ENCODE measurements at places on chromosomes 1 and 21. TPM values are rescaled to one million over a fixed set of nuclear protein-coding genes. Genes with fewer than 3 reads are reported as not detected.

Gene SPRR2B
- total RNA-seq: not detected

DNA sequence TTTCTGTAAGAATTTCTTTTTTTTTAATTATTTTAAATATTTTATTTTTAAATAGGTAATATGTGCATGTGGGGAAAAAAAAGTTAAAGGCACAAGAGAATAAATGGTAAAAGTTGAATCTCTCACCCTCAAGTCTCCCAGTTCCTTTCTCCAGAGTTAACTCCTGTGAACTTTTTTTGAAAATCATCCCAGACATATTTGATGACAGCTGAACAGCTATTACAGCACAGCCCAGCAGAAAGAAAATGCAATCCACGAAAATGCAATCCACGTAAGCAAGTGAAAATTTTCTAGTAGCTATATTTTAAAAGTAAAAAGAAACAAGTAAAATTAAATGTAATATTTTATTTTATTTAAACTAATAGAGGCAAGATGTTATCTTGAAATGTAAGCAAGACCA, 310.0 kb upstream of the RUNX1 start:
- DNase-seq: no peak

Gene ARV1
- total RNA-seq: 4.7 TPM

Gene TNFRSF25
- total RNA-seq: 30.3 TPM

DNA sequence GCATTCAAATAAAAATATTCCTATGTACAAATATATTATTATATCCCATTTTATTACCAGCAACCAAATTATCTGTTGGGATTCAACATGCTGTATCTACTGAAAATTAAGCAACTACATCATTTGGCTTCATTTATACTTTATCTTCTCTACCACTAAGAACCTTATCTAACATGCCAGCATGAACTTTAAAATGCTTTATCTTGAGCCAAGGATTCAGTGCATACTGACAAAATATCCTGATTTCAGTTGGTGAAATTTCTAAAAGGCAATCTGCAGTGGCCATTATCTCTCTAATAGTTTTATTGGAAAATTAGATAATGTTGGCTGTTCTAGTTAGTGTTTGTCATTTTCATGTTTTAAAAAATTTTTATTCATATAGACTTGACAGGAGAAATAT, 1149.9 kb downstream of the KCNT2 start:
- DNase-seq: no peak

- no peak for DNase-seq
Observed at GRCh38 chr1:96967311-96967710, 245.7 kb downstream of the PTBP2 start.

Gene LRRC3
- under 0.01 TPM for total RNA-seq

DNA sequence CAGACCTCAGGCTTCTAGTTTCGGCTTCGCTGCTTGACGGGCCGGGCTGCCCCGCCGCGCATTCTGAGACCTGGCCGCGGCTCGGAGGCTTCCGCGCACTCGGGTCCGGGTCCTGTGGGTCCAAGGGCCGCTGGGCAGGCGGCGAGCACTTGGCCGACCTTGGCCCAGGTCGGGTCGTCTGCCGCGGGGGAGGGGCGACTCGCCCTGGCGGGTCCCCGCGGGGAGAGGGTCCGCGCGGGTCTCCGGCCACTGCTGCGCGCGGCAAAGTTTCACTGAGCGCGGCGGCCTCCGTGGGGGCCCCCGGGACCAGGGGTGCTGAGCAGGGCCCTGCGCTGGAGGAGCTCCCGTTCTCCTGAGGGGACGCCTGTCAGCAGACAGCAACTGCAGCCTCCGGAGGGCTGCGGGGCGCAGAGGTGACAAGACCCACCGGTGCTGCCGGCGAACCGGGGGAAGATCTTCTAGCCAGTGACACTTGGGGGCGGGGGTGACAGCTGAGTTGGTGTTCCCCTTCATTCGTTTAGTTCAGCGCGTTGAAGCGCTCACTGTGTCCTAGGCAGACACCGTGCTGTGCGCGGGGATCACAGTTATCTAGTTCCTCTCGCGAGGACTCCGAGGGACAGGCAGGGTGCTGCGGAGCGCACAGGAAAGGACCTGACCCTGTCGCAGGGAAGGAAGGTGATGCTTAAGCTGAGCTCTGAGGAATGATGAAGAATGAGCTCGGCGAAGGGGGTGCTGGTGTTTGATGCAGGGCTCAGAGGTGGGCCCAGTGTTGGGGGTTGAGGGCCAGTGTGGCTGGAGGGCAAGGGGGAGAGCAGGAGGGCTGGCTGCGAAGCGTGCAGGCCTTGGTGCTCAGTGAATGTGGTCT, 725 bp downstream of the MTFR1L start:
- peak; percentile 70 for DNase-seq

DNA sequence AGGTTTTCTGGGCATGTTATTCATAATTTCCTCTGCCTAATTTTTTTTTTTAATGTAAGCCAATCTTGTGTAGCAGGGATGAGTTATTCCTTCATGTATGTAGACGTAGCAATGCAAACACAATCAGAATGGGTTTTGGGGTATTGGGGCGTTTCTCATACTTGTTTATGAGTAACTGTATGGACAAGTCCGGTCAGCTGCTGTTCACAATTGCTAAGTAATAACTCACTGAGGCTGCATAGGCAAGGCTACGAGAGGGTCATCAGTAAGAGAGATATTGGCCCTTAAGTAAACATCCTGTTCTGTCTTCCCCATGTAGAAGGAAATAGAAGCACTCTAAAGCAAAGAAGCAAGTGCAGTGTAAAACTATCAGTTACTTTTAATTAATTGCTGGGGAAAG, 9.5 kb upstream of the TARS2 start:
- DNase-seq: peak; percentile 100

DNA sequence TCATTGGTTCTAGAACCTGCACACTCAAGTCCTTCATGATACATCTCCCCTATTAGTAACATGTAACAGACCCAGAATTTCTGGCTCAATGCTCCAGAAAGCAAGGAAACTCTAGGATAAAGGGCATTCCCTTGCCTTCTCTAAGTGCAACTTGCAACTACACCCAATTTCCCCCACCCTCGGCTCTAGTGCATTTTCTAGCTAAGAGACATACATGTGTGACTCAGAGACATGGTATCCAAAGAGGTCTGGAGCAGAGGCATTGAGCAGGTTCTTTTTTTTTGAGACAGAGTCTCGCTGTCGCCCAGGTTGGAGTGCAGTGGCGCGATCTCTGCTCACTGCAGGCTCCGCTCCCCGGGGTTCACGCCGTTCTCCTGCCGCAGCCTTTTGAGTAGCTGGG, 132.9 kb downstream of the ZC3H11B start:
- DNase-seq: no peak

Data from bronchial epithelial cell (primary cell).